ENCODE measurements at places on chromosomes 12 and 14. TPM values are rescaled to one million over a fixed set of nuclear protein-coding genes. Genes with fewer than 3 reads are reported as not detected.

Gene TMEM121
- total RNA-seq: not detected

DNA sequence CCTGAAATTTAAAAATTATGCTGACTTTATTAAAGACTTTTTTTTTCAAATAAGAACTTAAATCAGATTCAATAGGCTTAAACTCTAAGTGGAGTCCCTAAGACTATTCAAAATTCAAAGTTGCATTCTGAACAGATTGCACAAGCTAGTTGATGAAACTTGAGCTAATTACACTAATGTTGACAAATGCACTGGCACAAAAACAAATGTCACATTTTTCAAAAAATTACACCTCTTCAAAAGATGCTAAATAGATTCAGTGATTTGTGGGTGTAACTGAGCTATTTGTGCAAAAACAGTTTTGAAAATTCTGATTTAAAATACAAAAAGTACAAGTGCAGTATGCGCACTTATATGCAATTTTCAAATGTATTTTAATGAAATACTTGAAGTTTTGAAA lies 205.4 kb downstream of the RERGL start:
- no peaks in the 10 kb centered on the region for H3K36me3 ChIP-seq
- no peak for DNase-seq
- H3K4me1 ChIP-seq: no peaks in the 10 kb centered on the region
- H3K27ac ChIP-seq: no peak overlapping the region
- no peaks in the 10 kb centered on the region for H3K27me3 ChIP-seq
- no peak overlapping the region for H3K4me3 ChIP-seq

- H3K36me3 ChIP-seq: no peaks in the 10 kb centered on the region
- no peaks in the 10 kb centered on the region for H3K4me1 ChIP-seq
- no peak for DNase-seq
- H3K27ac ChIP-seq: no peak overlapping the region
Observed at GRCh38 chr12:79019672-79020071, 155.1 kb downstream of the SYT1 start.

DNA sequence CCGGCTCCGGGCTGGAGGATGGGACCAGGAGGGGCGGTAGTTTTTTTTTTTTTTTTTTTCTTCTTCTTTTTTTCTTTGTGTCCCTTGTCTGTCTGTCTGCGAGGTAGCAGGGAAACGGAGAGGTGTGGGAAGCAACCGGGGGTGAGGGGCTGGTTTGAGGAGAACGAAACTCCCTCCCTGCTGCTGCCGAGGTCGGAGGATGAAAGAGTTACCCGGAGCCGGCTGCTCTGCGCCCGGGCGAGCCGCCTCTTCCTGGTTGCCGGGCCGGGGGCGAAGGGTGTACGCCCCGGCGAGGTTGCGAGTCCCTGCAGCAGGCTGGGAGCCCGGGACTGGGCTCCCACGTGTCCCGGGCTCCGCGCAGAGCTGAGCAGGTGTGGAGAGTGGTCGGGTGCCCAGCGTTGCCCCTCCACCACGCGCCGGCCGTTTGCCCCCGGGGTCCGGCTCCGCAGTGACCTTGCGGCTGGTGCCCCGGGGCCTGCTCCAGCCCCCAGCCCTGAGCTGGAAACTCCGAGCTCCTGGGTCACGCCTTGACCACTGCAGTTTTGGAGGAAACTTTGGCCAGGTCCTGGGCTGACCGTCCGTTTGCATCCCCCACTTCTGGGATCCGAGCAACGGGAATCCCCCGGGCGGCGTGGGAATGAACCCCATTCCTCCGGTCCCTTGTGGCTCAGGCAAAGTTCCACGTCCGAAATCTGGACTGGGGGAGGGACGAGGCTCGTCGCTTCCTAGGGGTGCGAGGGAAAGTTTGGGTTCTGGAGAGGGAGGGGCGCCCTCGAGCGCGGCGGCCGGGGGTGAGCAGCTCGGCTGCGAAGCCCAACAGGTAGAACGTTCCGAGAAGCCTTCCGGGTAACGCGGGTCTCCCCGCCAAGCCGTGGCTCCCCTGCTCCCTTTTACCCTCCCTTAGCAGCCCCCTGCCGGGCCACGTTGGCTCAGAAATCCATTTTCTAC lies 1.3 kb downstream of the CHST11 start:
- H3K4me1 ChIP-seq: peaks cover 9% of the 10 kb centered on the region
- H3K4me3 ChIP-seq: peak overlapping the region; percentile 57
- no peak for DNase-seq
- no peaks in the 10 kb centered on the region for H3K27me3 ChIP-seq
- no peaks in the 10 kb centered on the region for H3K36me3 ChIP-seq

- H3K27me3 ChIP-seq: no peaks in the 10 kb centered on the region
- DNase-seq: no peak
- no peak overlapping the region for H3K4me3 ChIP-seq
- H3K4me1 ChIP-seq: no peaks in the 10 kb centered on the region
- no peaks in the 10 kb centered on the region for H3K36me3 ChIP-seq
- no peak overlapping the region for H3K27ac ChIP-seq
Observed at GRCh38 chr12:93302331-93303229, 75.1 kb upstream of the NUDT4 start.

- H3K27ac ChIP-seq: no peak overlapping the region
- no peak for DNase-seq
- H3K4me1 ChIP-seq: no peaks in the 10 kb centered on the region
- no peaks in the 10 kb centered on the region for H3K27me3 ChIP-seq
Observed at GRCh38 chr12:67592228-67593011, 56.1 kb upstream of the DYRK2 start.

DNA sequence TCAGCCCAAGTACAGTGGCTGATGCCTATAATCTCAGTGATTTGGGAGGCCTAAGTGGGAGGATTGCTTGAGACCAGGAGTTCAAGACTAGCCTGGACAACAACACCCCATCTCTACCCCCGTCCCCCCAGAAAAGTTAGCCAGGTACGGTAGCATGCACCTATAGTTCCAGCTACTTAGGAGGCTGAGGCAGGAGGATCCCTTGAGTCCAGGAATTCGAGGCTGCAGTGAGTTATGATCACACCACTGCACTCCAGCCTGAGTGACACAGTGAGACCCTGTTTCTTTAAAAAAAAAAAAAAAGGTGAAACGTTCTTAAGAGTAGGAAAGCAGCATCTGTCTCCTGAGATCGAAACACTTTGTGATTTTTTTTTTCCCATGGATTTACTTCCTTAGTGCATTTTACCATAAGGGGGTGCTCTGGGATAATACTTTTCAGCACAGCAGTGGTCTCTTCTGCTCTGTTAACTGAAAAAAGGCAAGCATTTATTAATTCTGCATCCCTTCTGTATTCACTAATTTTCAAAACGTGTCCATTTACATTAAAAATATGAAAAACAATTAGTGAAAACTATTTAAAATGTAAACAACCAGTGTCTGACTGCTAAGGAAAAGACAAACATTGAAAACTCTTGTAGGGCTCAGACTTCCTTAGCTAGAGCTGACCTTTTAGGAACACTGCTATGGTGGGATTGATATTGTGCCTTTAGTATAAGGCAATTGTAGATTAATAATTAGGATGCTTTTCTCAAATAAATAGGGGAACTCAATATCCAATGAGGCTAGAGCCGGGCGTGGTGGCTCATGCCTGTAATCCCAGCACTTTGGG lies 31.2 kb upstream of the USP44 start:
- no peak overlapping the region for H3K4me3 ChIP-seq
- no peaks in the 10 kb centered on the region for H3K4me1 ChIP-seq
- H3K27me3 ChIP-seq: no peaks in the 10 kb centered on the region

DNA sequence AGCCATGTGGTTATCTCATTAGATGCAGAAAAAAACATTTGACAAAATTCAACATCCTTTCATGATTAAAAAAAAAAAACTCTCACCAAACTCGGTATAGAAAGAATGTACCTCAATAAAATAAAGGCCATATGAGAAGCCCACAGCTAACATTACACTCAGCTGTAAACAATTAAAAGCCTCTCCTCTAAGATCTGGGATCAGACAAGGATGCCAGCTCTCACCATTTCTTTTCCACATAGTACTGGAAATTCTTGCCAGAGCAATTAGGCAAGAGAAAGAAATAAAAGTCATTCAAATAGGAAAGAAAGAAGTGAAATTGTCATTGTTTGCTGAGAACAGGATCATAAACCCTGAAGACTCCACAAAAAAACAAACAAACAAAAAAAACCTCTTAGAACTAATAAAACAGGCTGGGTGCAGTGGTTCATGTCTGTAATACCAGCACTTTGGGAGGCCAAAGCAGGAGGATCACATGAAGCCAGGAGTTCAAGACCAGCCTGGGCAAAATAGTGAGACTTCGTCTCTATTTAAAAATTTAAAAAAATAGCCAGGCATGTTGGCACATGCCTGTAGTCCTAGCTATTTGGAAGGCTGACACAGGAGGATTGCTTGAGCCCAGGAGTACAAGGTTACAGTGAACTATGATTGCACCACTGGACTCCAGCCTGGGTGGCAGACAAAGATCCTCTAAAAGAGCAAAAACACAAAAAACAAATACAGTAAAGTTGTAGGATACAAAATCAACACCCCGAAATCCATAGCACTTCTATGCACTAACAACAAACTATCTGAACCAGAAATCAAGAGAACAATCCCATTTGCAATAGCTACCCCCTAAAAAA lies 114.4 kb downstream of the FOXA1 start:
- peaks cover 4% of the 10 kb centered on the region for H3K27me3 ChIP-seq
- H3K4me1 ChIP-seq: no peaks in the 10 kb centered on the region
- DNase-seq: no peak
- no peak overlapping the region for H3K27ac ChIP-seq

GRCh38 chr12:108642269-108642870 lies 8.7 kb upstream of the SELPLG start:
- H3K27ac ChIP-seq: peak overlapping the region; percentile 87
- H3K36me3 ChIP-seq: no peaks in the 10 kb centered on the region
- H3K4me1 ChIP-seq: peaks cover 69% of the 10 kb centered on the region
- peak overlapping the region; percentile 48 for H3K4me3 ChIP-seq
- no peaks in the 10 kb centered on the region for H3K27me3 ChIP-seq
- DNase-seq: peak; percentile 86

Gene CISTR
- total RNA-seq: not detected

DNA sequence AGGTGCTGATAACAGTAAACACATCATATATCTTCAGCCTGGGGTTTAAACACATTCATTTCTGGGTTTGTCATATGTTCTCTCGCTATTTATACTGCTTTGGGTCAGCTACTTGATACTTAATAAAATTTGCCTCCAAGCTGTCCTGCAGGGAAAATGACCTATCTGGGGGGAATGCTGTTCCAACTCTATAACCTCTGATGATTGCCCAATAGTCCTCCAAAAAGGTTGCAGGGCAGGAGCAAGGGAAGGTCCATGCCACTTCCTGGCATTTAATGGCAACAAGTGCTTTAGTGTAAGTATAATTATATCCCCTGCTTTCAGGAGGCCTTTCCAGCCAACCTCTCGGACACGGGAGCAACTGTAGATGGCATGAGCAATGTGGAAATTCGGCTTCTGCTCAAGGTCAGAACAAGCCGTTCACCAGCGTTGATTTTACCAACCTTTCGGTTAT lies 198.0 kb upstream of the EEA1 start:
- DNase-seq: no peak
- H3K4me3 ChIP-seq: no peak overlapping the region
- no peaks in the 10 kb centered on the region for H3K4me1 ChIP-seq
- H3K27ac ChIP-seq: no peak overlapping the region
- no peaks in the 10 kb centered on the region for H3K27me3 ChIP-seq
- H3K36me3 ChIP-seq: no peaks in the 10 kb centered on the region

Gene SERPINA9
- total RNA-seq: 182 TPM

DNA sequence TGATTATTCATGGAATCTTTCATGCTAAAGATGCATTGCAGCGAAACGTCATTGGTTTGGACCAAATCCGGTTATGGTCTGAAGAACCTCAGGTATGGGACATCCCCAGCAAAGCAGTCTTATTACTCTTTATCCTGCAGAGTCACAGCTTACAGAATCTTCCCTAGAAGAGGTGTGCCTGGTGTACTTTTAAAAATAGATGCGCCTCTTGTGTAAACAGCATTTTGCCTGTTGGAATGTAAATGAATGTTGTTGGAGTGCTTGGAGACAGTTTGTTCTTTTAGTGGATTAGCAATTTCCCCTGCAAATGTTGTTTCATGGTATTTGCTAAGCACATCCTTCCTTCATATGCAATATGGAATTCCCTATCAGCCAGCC lies 242.5 kb downstream of the ZFP36L1 start:
- H3K27me3 ChIP-seq: no peaks in the 10 kb centered on the region
- H3K36me3 ChIP-seq: no peaks in the 10 kb centered on the region
- H3K27ac ChIP-seq: no peak overlapping the region
- H3K4me3 ChIP-seq: no peak overlapping the region

DNA sequence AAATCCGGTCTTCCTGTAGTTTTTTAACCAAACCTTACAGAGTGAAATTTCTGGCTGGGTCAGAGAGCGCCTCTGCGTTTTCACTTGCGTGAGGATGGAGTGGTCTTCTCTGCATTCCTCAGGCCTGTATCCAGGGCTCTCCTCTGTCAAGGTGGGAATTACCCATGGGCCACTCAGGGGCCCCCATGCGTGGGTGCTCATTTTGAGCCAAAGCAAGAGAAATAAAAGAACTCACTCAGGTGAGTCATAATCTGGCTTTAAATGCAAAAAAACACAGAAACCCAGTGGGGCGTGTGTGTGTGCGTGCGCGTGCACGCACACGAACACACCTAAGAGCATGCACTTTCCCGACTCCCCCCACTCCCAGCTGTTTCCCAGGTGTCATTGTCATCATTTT lies 104.0 kb upstream of the PWP1 start:
- no peaks in the 10 kb centered on the region for H3K4me1 ChIP-seq
- H3K27me3 ChIP-seq: no peaks in the 10 kb centered on the region
- no peak overlapping the region for H3K27ac ChIP-seq
- H3K36me3 ChIP-seq: no peaks in the 10 kb centered on the region

DNA sequence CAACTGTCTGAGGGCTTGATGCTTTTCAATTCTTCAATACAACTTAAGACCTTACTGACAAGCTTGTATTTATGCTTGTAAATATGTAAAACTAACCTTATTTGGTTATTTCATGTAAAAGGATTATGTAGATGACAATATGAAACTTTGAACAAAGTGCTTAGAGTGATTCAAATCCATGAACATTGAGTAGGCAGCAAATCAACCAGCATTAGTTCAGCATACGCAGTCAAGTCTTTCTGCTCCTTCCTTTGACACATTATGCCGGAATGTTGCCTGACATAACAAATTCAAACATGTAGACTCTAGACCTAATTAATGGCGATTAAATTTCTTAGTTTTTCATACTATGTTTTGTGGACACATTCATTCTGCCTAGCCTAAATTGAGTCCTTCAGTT lies 105.2 kb downstream of the FGD4 start:
- no peak overlapping the region for H3K27ac ChIP-seq
- no peak overlapping the region for H3K4me3 ChIP-seq
- H3K4me1 ChIP-seq: no peaks in the 10 kb centered on the region

Gene NPC2
- total RNA-seq: 120 TPM

Gene CFAP54
- total RNA-seq: not detected

- peaks cover 19% of the 10 kb centered on the region for H3K36me3 ChIP-seq
- H3K27me3 ChIP-seq: no peaks in the 10 kb centered on the region
- H3K4me3 ChIP-seq: no peak overlapping the region
- no peak overlapping the region for H3K27ac ChIP-seq
Observed at GRCh38 chr12:57299514-57300016, 48.6 kb upstream of the STAC3 start.

GRCh38 chr14:101823511-101824120 lies 62.1 kb downstream of the PPP2R5C start:
- no peaks in the 10 kb centered on the region for H3K27me3 ChIP-seq
- peaks cover 86% of the 10 kb centered on the region for H3K4me1 ChIP-seq
- H3K4me3 ChIP-seq: peak overlapping the region; percentile 59
- DNase-seq: peak; percentile 59

Measured in Karpas-422 (cell line).